ENCODE measurements at places on chromosomes 5 and 9.

DNA sequence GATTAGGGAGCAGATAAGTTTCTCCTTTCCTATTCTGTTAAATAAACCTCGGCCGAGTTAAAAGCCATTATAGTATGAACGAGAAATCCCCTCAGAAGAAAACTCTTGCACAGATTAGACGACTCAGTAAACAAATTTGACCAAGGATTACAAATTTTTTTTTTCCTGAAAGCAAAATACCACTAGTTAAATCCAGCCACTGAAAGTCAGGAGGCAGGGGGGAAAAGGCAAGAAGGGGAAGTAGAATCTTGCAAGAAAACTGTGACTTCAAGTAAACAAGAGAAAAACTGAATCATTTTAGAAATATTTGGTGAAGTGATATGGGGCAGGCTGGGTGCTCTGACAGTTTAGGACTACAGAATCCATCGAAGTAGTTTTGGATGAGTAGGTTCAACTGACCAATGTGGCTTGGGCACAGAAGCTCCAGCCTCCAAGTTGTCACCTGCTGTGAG is 251.0 kb downstream of the DENND1A start:
- DNase-seq: no peak

DNA sequence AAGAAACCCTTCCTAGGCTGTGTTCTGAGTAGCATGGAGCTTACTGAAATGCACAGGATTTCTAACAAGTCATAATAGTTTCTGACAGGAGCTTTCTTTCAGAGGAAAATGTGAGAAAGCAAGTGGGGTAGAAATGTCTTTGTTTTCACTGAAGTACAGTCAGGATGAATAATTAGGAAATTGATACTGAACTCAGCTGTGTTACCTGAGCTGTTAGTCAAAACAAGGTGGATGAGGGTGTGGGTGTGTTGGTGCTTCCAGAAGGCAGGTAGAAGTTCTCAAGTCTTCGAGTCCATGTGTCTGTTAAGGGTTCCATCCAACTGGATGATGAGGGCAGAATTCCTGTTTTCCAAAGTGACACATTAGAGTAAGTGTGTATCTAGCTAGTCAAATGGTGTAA is 122.4 kb downstream of the BASP1 start:
- DNase-seq: no peak

DNA sequence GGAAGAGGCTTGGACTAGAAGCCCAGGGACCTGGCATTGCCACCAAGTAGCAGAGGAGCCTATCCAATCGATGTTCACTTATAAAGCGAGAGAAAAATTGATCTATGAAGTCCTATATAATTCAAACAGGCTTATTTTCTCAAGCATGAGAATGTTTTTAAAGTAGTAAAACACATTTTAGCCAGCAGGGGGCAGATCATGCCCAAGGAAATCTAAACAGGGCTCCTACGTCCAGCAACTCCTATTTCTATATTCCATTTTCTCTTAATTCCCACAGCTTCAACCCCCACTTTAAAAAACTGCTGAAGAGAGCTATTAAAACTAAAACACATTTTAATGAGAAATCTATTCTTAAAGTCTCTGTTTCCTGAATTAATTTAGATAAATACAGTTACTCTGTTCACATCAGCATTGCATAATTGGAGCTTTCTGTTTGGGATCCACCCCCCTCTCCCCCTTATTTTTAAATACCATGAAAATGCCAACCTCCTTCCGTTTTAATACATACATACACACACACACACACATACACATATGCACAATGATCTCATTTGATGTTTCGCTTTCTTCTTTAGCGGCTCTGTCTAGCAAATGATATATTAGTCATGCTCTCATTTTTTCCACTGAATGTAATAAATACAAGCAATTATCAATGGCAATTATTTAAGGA is 144.9 kb downstream of the MYO10 start:
- no peak for DNase-seq

- DNase-seq: no peak
Observed at GRCh38 chr5:173165177-173166016, 21.1 kb downstream of the BNIP1 start.

GRCh38 chr9:108687006-108687987 is 168.5 kb downstream of the ACTL7B start:
- DNase-seq: no peak

- DNase-seq: no peak
Observed at GRCh38 chr5:180786531-180787398, 15.8 kb downstream of the MGAT1 start.

DNA sequence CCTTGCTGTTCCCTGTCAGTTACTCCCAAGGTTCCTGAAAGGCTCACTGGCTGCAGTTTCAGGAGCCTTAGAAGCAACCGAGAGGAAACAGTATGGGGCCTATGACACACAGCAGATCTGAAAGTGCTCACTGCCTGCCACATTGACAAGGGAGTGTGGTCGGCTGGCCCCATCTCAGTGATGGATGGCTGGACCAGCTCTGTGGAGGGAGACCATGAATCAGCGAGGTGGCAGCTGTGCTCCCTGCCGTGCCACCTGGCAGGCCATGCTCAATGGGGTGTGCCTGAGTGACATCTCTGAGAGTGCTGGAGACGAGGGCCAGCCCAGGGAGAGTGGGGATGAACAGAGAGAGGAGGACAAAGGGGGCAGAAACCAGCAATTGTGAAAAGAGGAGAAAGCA is 49.1 kb downstream of the DOCK2 start:
- no peak for DNase-seq

GRCh38 chr5:160432196-160432595 is 10.5 kb downstream of the PTTG1 start:
- no peak for DNase-seq

DNA sequence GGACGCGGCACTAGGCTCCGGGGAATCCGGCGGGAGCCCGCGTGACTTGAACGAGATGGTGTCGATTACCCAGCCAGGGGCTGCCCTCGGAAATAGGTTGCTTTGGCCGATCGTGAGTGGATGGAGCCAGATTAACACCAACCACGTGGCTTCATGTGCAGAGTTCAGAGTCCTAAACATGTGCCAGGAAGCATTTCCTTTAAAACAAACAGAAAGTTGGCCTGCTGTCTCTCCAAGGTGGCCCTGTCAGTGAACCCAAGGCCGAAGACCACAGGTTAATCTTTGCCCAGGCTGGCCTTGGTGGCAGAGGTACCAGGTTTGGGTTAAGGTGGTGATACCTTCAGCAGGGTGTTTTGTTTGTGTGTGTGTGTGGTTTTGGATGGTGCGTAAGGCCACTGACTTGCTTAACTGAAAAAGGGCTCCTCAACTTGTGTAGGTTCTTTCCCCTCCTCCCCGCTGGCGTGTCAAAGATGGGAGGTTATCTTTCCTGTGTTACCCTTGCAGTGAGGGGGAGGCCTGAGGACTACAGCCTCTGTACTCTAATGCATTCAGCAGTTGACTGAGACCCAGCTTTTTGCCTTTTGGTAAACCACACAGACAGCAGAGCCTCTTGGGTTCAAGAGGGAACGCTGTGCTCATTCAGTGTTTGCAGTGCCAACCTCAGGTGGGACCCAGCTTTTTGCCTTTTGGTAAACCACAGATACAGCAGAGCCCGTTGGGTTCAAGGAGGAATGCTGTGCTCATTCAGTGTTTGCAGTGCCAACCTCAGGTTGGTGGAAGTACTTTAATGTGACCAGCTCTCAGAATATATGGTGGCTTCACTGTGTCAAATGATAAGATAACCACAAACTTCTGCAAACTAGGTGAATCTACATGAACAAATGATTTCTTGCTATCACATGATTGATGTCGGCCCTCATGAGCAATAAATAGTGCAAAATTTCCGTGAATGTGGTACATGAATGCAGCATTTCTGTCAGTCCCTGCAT is 1.4 kb downstream of the IQGAP2 start:
- peak; percentile 58 for DNase-seq

- no peak for DNase-seq
Observed at GRCh38 chr9:131387394-131387793, 6.5 kb upstream of the PRRC2B start.

DNA sequence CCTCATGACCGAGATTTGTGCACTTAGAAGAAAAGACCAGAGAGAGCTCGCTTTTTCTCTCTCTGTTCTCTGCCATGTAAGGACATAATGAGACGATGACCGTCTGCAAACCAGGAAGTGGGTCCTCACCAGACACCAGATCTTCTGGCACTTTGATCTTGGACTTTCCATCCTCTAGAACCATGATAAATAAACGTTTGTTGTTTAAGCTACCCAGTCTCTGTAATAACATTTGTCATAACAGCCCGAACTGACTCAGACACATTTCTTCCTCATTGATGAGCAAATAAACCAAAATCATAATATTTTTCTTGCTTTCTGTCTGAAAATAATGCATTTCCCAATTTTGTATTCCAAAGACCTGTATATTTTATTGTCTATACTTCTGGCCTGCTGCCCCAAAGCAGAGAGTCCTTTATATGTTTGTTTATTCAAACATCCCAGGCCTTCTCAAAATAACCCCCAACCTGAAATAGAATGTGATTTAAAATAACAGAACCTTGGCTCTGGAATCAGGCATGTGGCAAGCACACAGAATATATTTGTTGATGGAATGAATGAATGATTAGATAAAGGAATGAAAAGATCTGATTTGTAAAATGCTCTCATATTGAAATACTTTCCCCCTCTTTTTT is 396.5 kb downstream of the ADGRV1 start:
- no peak for DNase-seq

- no peak for DNase-seq
Observed at GRCh38 chr9:108816037-108816436, 39.7 kb downstream of the ACTL7B start.

DNA sequence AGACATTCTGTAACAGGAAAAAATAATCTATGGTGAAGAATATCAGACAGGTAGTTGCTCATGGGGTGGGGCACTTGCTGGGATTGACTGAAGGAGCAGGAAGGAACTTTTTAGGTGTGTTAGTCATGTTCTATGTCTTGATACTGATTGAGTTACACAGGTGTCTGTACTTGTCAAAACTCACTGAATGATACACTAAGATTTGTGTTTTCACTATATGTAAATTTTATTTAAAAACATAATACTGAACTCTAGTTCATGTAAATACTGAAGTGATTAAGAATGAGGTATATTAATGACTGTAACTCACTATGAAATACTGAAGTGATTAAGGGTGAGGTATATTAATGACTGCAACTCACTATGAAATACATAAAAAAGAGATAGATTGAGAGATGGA is 28.5 kb downstream of the IL6ST start:
- no peak for DNase-seq

- no peak for DNase-seq
Observed at GRCh38 chr5:119336262-119336661, 19.6 kb upstream of the TNFAIP8 start.

DNA sequence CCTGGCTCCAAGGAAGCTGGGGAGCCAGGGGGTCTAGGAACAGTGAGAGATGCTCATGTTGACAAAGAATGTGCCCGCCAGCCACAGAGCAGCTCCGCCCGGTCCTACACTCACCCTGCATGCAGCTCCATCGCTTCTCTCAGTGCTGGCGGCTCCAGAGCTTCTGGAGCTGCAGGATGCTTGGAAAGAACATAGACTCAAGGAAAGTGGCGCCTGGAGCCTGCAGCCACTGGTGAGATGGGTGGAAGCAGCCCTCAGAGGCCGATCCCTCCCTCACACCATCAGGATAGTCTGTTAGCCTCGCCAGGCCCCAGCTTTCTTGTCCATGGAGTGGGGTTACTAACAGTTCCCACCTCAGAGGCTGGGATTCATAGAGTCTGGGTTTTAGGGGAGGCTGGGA is 26.4 kb upstream of the SLC6A19 start:
- no peak for DNase-seq

DNA sequence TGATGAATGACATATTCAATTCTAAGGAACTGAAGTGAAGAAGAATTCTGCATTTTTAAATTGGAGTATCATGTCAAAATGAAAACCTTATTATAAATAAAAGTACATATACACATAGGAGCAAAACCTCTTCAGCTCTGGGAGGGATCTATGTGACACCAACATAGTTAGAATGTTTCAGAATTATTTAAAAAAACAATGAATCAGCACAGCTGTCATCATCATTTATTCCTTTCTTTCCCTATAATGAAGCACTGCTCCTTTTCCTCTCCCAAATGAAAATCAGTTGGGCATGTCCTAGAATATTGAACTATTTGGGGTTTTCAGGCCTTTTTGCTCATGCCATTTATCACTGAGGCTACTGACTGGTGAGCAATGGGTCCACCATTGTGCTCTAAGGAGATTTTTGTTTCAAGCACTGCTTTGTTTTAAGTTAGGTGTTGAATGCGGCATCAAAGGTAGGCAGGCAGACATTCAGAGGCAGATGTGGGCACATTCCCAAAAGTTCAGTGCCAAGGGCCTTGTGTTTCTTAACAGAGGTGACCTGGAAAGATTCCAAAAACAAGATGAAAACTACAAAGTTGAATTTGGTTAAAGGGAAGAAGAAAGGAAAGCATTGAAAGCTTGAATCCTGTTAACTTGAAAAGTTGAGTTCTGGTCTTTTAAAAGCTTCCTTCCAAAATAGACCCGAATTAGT is 126.4 kb upstream of the ADAMTSL1 start:
- no peak for DNase-seq

DNA sequence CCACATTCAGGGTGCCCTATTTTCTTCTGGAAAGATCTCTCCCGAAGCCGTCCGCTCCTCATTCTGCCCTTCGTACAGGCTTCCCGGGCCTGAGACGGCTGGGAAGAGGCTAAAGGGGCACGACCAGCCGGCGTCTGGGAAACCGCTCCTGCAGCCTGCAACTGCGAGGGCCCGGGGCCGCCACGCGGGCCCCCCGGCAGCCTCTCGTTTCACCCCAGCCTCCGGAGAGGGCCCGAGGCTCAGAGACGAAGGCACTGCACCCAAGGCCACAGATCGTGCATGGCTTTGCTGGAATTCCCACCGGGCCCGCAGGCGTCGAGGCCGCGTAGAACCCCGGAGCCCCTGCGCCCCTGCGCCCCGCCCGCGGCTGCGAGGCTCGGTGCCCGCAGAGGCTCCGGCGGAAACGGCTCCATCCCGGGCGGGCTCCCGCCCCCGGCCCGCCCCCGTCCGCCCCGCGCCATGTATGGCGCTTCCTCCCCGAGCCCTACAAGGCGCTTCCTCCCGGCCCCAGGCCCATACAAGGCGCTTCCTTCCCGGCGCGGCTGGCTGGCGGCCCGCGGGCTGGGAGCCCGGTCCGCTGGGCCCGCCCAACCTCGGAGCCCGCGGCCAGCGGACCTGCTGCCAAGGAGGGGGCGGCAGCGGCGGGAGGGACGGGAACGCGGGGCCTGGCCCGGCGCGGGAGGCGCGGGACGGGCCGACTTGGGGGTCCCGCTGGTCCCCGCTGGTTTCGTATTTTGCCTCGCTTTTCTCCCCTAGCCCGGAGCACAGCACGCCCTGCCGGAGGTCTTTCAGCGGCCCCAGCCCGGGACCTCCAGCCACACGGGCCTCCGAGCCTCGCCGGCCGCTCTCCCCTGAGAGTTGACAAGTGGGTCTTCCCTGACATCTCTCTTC is 26.6 kb downstream of the EGR1 start:
- peak; percentile 70 for DNase-seq

- no peak for DNase-seq
Observed at GRCh38 chr5:117065800-117066199, 491.2 kb upstream of the SEMA6A start.
